ENCODE measurements at places on chromosomes 11 and 22.

GRCh38 chr11:78050964-78051831, 12.5 kb upstream of the THRSP start:
- no peak for DNase-seq

DNA sequence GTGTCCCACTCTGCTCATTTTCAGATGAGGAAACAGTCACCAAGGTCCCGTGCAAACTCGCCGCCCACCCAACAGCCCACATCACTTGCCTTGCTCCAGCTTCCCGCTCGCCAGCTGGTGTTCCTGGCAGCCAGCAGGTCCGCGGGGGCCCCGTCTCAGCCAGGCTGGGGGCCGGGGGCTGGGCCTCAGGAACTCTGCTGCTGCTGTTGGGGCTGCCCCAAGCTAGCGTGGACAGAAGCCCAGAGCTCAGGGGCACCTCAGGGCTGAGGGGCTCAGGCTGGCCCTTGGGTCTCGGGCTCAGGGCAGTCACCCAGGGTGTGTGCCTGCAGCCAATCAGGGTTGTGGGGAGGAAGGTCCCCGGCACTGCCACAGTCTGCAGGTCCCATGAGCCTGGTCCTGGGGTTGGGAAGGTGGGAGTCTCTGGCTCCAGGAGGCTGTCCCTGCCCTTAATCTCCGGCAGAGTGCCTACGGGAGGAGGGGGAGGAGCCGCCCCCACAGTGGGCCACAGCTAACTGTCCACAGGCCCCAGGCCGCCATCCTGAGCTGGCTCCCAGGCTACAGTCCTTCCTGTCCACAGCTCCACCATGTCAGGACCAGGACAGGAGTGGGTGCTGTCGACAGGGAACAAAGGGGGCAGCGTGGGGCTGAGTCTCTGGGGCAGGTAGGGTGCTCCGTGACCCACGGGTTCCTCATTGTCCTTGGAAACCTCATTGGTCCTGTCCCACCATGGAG, 65.2 kb downstream of the ARFGAP3 start:
- DNase-seq = no peak

DNA sequence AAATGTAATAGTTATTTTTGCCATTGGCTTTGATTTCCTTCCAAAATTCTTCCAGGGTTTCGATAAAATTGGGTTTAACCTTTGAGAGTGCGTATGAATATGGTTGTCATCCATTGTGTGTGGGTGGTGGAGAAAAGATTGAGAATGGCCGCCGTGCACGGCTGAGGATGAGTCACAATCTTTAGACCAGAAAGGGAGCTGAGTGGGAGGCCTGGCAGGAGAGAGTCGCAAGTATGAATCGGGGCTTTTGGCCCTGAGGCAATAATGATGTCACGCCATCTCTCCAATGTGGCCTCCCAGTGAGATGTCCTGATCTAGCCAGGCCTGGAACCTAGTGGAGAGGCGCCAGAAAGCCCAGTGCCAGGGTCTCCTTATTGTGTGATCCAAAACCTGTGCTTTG, 33.1 kb upstream of the SMPD1 start:
- DNase-seq = no peak

- DNase-seq = no peak
Measured at GRCh38 chr22:39852799-39853198, 40.8 kb downstream of the ENTHD1 start.

GRCh38 chr22:17999851-18000250, 24.5 kb downstream of the MICAL3 start:
- peak; percentile 26 for DNase-seq

- no peak for DNase-seq
Measured at GRCh38 chr11:107751082-107751481, 39.2 kb upstream of the SLN start.

DNA sequence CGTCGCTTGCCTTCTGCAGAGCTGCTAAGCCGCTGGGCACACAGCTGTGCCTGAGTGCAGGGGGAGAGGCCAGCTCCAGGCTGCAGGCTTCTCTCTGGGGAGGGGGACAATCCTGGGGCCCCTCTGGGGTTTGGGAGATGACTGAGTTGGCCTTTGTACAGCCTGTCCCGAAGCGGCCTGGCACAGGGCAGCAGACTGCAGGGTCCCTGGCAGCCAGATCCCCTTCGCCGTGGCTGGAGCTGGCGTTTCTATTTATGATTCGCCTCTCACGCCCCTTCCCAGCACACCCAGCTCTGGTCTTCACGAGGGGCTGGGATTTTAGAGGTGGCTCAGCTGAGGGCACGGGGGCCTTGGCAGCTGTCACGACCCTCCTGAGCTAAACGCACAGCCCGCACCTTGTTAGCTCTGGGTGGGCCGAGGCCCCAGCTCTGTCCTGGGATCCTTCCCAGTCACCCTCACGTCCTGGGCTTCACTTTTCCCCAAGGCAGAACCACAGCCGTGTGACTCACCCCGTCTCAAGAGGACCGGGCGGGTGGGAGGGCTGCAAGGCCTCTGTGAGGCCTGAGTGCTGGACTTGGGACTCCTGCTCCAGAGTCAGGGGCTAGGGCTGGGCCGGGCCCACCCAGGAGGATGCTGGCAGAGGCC, 18.4 kb downstream of the OSBPL5 start:
- no peak for DNase-seq

- no peak for DNase-seq
Measured at GRCh38 chr11:127962416-127962815, 624.9 kb downstream of the ETS1 start.

- peak; percentile 62 for DNase-seq
Measured at GRCh38 chr22:41966607-41967240, 2.5 kb upstream of the SEPTIN3 start.

DNA sequence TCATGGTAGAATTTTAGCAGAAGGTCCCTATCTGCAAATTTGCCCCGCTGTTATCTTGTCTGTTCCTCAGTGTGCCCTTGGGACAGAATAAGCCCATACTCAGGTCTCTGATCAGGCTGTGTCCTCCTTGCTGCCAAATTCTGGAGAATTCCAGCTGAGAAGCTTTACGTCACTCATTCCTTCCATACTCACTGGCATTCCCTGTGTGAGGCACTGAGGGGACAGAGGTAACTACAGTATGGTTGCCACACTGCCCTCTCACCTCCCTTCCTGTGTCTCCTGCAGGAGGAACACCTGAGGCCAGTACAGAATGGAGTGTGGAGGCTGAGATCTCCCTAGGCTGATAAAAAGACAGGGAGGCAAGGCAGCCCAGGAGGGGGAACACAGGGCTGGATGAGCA, 31.5 kb downstream of the SHISA8 start:
- no peak for DNase-seq

DNA sequence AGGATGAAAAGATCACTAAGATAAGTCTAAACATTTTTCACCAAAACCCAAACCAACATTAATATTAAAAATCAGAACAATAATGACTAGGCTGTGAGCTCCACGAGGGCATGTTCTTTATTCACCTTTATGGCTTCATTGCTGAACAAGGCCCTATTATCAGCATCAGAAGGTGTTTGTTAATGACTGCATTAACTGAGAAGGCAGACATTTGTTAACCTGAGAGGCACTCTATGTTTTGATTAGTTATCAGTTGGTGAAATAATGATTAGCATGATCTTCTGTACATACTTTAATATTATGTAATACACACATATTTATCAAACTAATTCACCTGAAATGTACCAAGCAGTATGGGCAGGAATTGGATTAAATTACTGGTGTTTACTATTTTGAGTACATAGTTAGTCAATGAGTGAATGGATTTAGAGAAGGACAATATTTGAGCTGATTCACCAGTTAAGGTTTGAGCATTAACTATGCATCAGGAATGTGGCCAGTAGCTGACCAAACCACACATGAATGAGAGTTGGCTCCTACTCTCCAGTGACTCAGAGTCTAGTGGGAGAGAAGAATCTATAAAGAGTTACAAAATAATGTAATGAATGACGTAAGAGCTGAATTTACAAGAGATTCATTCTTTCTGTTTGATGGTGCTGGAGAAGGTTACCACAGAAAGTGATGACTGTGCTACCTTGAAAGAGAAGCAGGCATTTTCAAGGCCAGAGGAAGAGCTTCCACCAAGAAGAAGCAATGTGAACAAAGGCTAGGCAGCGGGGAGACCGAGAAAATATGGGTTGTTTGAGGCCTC, 6.7 kb downstream of the IL18 start:
- DNase-seq = no peak

All from CD4-positive, alpha-beta T cell treated with Interleukin-12 subunit alpha and Interleukin-12 subunit beta, for 1 hour (primary cell).